ENCODE measurements at places on chromosomes 11 and 22.

DNA sequence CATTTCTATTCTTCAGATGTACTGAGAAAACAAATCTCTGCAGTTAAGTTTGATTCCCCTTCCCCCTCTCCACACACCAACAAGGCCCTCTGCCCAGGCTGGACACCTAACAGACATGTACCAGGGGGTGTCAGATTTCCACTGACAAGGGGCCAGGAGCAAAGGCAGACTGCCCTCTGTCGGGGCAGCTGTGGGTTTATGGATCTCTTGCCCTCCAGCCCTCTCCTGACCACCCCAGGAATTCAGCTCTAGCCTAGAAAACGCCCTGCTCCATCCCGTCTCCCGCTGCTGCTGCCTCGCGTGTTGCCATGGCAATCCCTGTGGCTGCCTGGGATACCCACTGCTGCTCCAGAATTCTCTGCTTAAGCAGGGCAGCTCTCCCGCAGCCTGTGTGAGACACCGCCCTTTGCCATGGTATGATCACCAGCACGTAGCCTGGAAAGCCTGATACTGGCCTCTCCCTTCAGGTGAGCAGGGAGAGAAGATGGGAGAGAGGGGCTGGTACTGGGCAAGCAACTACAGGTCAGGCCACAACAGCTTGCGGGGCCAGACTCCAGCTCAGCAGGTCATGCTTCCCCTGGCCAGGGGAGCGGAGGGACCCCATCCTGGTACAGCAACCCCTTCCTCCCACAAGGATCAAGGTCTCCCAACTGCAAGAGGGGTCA, 41.6 kb downstream of the BUD13 start:
- DNase-seq: peak; percentile 48
- H3K27ac ChIP-seq: no peak overlapping the region
- H3K36me3 ChIP-seq: no peaks in the 10 kb centered on the region
- H3K4me1 ChIP-seq: peaks cover 22% of the 10 kb centered on the region
- H3K27me3 ChIP-seq: peaks cover 2% of the 10 kb centered on the region
- H3K4me3 ChIP-seq: no peak overlapping the region

DNA sequence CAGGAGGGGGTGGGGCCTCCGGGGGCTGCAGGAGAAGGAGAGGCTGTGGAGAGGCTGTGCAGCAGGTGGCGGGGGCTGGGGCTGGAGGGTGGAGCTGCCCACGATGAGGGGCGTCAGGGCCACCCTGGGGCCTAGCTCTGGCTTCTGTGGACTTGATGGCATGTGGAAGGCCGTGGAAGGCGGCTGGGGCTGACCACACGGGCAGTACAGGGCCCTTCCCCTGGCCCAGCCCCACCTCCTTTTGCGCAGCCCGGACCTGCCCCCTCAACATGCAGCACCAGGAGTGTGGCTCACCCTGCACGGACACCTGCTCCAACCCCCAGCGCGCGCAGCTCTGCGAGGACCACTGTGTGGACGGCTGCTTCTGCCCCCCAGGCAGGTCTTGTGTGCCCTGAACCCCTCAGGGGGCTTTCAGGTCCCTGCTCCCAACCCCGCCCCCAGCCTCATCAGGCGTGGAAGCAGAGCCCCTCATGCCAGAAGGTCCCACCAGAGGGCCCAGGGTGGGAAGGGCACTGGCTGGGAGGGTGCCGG, 6.1 kb downstream of the MUC5B start:
- H3K4me3 ChIP-seq: no peak overlapping the region
- no peaks in the 10 kb centered on the region for H3K36me3 ChIP-seq
- no peaks in the 10 kb centered on the region for H3K4me1 ChIP-seq
- H3K27ac ChIP-seq: no peak overlapping the region
- no peaks in the 10 kb centered on the region for H3K27me3 ChIP-seq

GRCh38 chr22:26735019-26735409, 77.6 kb downstream of the MIAT start:
- H3K4me3 ChIP-seq: no peak overlapping the region
- H3K4me1 ChIP-seq: peaks cover 19% of the 10 kb centered on the region
- peaks cover 17% of the 10 kb centered on the region for H3K36me3 ChIP-seq
- no peaks in the 10 kb centered on the region for H3K27me3 ChIP-seq

GRCh38 chr11:64040684-64041322, 5.1 kb downstream of the FLRT1 start:
- H3K36me3 ChIP-seq: no peaks in the 10 kb centered on the region
- H3K4me3 ChIP-seq: peak overlapping the region; percentile 38
- H3K27me3 ChIP-seq: peaks cover 33% of the 10 kb centered on the region
- DNase-seq: no peak
- no peak overlapping the region for H3K27ac ChIP-seq

GRCh38 chr22:40196628-40197360, 19.1 kb downstream of the TNRC6B start:
- no peak overlapping the region for H3K4me3 ChIP-seq
- DNase-seq: no peak
- no peaks in the 10 kb centered on the region for H3K36me3 ChIP-seq
- H3K27ac ChIP-seq: no peak overlapping the region

DNA sequence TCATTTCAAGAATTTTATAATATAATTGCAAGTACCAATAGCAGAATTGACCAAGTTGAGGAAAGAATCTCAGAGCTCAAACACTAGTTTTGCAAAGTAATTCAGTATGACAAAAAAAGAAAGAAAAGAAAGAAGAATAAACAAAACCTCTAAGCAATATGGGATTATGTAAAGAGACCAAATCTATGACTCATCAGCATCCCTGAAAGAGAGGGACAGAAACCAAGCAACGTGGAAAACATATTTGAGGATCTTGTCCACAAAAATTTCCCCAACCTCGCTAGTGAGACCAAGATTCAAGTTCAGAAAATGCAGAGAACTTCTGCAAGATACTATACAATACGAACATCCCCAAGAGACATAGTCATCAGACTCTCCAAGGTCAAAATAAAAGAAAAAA, 203.7 kb upstream of the DDI1 start:
- H3K4me3 ChIP-seq: no peak overlapping the region
- no peaks in the 10 kb centered on the region for H3K36me3 ChIP-seq
- H3K27ac ChIP-seq: no peak overlapping the region
- DNase-seq: no peak

DNA sequence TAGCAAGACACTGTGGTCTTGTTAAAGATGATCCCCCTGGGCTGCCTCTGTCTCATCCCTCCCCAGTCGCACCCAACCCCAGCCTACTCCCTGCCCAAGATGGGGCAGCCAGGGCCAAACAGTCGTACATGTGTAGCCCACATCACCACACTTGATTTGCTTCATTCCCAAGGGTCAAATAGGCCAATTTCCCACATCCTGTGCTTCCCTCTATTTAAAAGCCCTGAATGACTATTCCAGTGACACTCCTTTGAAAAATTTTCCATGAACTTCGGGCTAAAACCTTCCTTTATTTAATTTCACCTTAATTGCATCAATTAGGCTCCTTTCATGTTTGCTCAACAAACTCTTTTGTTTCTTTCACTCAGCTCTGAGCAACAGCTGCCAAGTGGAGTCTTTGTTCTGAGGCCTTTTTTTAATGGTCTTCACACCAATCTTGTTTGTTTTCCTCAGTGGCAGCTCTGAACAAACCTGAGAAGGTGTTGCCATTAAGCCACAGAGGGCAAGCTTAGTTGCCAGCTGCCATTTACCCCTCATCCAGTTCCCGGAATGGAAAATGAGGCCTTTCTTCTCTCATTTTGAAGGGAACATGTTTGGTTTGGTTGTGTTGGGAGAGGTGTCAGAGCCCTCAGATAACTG, 126.9 kb downstream of the APIP start:
- H3K4me1 ChIP-seq: peaks cover 43% of the 10 kb centered on the region
- no peak overlapping the region for H3K4me3 ChIP-seq
- H3K36me3 ChIP-seq: peaks cover 23% of the 10 kb centered on the region
- no peaks in the 10 kb centered on the region for H3K27me3 ChIP-seq
- DNase-seq: no peak

DNA sequence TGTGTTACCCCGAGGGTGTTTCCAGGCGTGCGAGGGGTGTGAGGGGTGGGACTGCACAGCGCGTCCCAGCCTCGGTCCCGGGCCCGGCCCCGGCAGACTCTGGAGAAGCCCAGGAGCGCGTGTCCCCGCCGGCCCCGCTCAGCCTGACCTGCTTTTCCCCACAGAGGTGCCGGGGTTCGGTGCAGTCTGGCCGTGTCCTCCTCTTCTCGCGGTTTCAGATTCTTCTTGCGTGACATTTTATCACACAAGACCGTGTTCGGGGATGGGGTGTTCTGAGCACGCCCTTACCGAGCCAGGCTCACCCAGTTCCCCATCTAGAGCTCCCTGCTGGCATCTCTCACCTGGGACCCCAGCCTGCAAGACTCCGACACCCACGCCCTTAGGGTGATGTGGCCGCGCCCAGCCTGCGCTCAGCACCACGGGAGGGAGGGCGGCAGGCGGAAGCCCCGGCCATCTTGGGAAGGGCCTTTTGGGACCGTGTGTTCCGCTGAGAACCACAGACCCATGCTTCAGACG, 775.6 kb downstream of the BRD1 start:
- H3K27me3 ChIP-seq: peaks cover 7% of the 10 kb centered on the region
- no peaks in the 10 kb centered on the region for H3K36me3 ChIP-seq
- H3K27ac ChIP-seq: no peak overlapping the region
- no peak for DNase-seq

GRCh38 chr11:30155428-30155827, 75.4 kb upstream of the FSHB start:
- no peak for DNase-seq
- H3K4me3 ChIP-seq: no peak overlapping the region
- H3K27me3 ChIP-seq: peaks cover 18% of the 10 kb centered on the region
- H3K4me1 ChIP-seq: no peaks in the 10 kb centered on the region
- H3K36me3 ChIP-seq: no peaks in the 10 kb centered on the region

DNA sequence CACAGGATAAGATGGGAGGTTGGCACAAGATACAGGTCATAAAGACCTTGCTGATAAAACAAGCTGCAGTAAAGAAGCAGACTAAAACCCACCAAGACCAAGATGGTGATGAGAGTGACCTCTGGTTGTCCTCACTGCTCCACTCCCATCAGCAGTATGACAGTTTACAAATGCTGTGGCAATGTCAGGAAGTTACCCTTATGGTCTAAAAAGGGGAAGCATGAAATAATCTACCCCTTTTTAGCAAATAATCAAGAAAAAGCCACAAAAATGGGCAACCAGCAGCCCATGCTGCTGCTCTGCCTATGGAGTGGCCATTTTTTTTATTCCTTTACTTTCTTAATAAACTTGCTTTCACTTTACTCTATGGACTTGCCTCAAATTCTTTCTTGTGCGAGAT, 8.7 kb upstream of the PIWIL4 start:
- no peaks in the 10 kb centered on the region for H3K27me3 ChIP-seq
- no peak overlapping the region for H3K4me3 ChIP-seq
- H3K36me3 ChIP-seq: no peaks in the 10 kb centered on the region
- DNase-seq: no peak

DNA sequence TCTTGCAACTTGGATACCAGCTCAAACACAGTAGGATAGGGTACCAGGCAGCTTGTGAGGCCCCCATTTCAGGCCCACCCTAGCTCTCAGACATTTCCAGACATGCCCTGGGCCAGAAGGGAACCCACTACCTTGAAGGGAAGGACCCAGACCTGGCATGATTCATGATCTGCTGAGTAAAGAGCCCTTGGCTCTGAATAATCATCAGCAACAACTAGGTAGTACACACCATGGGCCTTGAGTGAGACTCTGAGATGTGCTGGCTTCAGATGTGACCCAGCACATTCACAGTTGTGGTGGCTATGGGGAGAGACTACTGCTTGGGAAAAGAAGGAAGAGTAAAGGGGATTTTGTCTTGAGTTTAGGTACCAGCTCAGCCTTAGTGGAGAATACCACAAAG, 23.6 kb downstream of the JRKL start:
- H3K27ac ChIP-seq: no peak overlapping the region
- H3K4me1 ChIP-seq: no peaks in the 10 kb centered on the region
- no peaks in the 10 kb centered on the region for H3K27me3 ChIP-seq
- no peak overlapping the region for H3K4me3 ChIP-seq
- peaks cover 4% of the 10 kb centered on the region for H3K36me3 ChIP-seq

DNA sequence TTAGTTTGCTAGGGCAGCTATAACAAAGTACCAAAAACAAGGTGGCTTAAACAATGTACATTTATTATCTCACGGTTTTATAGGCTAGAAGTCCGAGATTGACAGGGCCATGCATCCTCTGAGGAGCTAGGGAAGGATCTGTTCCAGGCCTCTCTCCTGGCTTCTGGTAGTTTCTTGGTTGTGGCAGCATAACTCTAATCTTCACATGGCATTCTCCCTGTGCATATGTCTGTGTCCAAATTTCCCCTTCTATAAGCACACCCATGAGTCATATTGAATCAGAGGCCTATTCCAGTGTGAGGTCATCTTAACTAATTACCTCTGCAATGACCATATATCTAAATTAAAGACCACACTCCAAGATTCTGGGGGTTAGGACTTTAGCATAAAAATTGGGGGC, 31.3 kb upstream of the MMP13 start:
- no peaks in the 10 kb centered on the region for H3K36me3 ChIP-seq
- no peak for DNase-seq
- H3K4me1 ChIP-seq: no peaks in the 10 kb centered on the region
- no peak overlapping the region for H3K4me3 ChIP-seq
- H3K27me3 ChIP-seq: peaks cover 6% of the 10 kb centered on the region
- H3K27ac ChIP-seq: no peak overlapping the region

DNA sequence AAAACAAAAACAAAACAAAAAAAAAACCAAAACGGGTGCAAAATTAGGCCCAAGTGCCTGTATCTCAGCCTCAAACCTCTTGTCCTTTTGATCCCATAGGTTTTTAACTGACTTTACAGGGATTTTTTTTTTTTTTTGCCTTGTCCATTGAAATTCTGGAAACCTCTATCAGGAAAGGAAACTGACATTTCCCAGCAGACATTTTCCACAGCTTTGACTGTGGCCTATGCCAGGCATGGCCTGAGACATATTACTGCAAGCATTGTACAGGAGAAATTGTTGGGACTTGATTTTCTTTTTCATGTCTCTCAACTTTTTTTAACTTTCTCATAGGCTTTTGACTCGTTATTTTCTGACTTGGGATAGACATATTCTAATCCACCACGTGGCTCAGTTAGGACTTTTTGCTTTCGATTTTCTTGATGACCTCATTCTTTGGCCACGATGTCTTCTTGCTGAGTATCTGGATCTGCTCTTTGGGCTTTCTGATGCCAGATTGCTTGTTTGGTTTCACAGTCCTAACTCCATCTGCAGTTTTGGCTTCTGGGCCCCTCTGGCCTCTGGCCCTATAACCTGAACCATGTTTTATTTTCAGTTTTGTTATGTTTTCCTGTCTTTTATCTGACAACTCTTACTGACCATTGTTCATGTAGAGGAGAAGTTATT, 336.1 kb upstream of the C11orf87 start:
- H3K27me3 ChIP-seq: no peaks in the 10 kb centered on the region
- no peaks in the 10 kb centered on the region for H3K36me3 ChIP-seq
- no peak overlapping the region for H3K27ac ChIP-seq
- no peak overlapping the region for H3K4me3 ChIP-seq

DNA sequence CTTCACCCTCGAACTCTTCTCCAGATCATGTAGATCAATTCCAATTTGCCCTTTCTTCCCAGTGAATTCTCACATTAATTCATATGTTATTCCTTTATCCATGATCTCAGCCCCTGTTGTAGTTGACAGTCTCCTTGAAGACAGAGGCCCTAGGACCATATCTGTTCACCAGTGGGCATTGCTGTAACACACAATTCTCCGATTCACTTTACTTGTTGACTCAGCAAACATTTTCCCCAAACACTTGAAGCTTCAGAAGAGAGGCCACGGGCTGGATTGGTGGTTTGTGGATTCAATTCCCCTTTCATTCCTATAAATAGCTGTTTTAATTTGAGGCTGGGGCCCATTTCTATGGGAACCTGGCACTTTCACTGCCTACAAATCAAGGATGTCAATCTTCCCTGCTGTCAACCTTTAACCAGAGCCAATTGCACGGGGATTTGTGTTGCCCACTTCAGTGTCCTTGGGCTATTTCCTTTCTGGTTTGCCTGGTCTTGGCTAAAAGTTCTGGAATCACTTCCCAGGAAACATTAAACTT, 393.0 kb upstream of the KIRREL3 start:
- no peaks in the 10 kb centered on the region for H3K27me3 ChIP-seq
- H3K4me3 ChIP-seq: no peak overlapping the region
- H3K4me1 ChIP-seq: peaks cover 6% of the 10 kb centered on the region
- no peaks in the 10 kb centered on the region for H3K36me3 ChIP-seq
- H3K27ac ChIP-seq: no peak overlapping the region
- DNase-seq: no peak
